Activated T-cell treated with anti-CD3 and anti-CD28 coated beads, Interleukin-2, amount 50 U/mL, for 72 hours (primary cell): ENCODE measurements at places on chromosomes 3 and 15. TPM values are rescaled to one million over a fixed set of nuclear protein-coding genes. Genes with fewer than 3 reads are reported as not detected.
A peak's percentile ranks its signal among the peaks of the same experiment; 100 is the strongest.

DNA sequence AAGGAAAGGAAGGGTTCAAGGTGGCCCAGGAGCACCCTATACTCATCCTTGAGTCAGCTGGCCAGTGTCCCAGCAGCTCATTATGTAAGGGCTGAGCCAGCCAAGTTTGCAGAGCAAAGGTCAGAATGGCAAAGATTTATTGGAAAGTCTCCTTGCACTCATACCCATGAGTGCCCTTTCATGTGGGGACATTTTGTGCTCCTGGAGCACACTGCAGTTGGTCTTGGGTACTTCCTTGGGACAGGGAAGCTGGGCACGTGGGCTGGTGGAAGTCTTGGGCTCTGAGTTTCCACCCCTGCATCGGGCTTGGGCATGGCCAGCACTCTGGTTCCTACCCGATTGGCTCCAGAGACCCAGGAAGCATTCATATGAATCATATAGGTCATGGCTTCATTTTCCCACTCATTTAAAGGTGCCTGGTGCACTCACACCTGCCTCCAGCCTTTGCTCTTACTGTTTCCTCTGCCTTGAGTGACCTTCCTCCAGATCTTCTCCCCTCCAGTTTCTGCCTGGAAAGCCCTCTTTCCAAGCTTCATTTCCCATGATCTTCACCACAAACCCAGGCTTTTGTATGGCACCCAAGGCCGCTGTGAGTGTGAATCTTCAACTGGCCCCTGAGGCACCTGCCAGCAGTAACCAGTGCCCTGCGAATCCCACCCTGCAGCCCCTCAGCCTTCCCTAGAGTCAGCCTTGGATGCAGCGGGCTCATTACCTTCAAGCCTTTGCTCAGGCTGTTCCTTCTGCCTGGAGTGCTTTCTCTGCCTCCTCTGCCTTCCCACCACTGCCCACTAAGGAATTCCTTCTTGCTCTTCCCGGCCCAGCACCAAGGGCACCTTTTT is 10.5 kb upstream of the PRKCD start:
- no peaks in the 10 kb centered on the region for H3K4me1 ChIP-seq
- no peak overlapping the region for H3K4me3 ChIP-seq
- H3K27me3 ChIP-seq, result peaks cover 21% of the 10 kb centered on the region
- H3K36me3 ChIP-seq, result no peaks in the 10 kb centered on the region
- no peak for DNase-seq
- H3K27ac ChIP-seq, result no peak overlapping the region

DNA sequence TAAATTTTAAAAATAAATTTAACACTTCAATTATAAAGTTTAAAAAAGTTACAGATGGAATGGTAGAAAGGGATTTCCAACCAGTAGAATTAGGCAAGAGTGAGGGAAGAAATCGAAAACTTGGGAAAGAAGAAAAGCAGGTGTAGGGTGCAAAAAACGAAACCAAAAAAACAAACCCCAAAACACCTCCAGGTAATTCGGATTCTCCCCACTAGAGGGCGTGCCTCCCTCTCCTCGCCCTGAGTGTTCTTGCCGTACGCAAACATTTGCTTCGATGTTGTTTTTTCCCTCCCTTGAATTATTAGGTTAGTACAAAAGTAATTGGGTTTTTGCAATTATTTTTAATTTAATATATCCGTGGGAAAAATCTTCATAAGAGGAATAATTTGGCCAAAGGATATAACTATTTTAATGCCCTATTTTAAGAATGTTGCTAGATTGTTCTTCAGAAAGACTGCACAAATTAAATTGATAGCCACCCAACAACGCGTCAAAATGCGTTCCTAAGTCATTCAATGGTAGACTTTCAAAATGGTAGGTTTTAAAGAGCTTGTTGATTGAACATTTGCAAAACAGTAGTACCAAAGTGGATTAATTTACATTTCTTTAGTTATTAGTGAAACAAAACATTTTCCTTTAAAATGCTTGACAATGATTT is 63.7 kb downstream of the SLC30A4 start:
- H3K27ac ChIP-seq, result no peak overlapping the region
- peak; percentile 81 for DNase-seq
- peak overlapping the region; percentile 85 for H3K4me3 ChIP-seq
- H3K4me1 ChIP-seq, result peaks cover 46% of the 10 kb centered on the region
- H3K27me3 ChIP-seq, result no peaks in the 10 kb centered on the region

DNA sequence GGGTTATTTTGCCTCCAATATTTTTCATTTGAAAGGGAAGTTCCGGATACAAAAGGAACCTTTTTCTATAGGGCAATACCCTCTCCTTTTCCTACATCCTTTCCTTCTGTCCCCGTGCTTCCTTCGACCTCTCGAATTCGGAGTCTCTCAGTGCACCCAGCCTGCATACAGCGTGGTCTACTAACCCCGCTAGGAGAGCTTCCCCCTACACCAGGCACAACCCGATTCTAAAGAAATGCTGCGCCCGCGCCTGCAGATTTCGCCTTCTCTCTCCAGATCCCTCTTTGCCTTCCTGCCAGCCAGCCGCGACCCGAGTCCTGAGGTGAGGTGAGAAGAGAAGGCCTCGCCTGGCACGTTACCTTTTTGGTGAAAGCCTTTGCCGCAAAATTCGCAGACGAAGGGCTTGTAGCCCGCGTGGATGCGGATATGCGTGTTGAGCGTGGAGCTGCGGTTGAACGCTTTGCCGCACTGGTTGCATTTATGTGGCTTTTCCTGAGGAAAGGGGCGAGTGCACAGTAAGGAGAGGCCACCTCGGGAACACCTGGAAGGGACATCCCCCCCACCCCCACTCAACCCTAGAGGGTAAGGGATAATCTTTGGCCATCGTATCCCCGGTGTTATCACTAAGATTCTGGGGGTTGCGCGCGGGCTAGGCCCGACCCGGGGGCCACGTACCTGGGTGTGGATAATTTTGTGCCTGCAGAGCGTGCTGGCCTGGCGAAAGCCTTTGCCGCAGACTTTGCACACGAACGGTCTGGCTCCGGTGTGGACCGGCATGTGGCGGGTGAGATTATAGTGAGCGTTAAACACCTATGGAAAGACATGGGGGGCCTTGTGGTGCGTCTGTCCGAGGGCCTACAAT is 2.3 kb downstream of the FEZF2 start:
- no peak for DNase-seq
- no peak overlapping the region for H3K4me3 ChIP-seq
- peaks cover 78% of the 10 kb centered on the region for H3K27me3 ChIP-seq
- H3K27ac ChIP-seq, result peak overlapping the region; percentile 57
- no peaks in the 10 kb centered on the region for H3K36me3 ChIP-seq

GRCh38 chr3:138234401-138235179 is 47.5 kb downstream of the ARMC8 start:
- H3K27ac ChIP-seq, result peak overlapping the region; percentile 74
- no peaks in the 10 kb centered on the region for H3K27me3 ChIP-seq
- peaks cover 3% of the 10 kb centered on the region for H3K36me3 ChIP-seq
- peaks cover 28% of the 10 kb centered on the region for H3K4me1 ChIP-seq
- H3K4me3 ChIP-seq, result peak overlapping the region; percentile 56

The SEMA5B gene
- total RNA-seq, result not detected

The ADGRG7 gene
- not detected for total RNA-seq

The MAP2K5 gene
- 37.8 TPM for total RNA-seq

The ZNF639 gene
- 36.1 TPM for total RNA-seq
